Activated naive CD8-positive, alpha-beta T cell treated with anti-CD3 and anti-CD28 coated beads, Interleukin-2, amount 10 ng/mL, durations not matched to agents 7 days and 5 days (primary cell): ENCODE measurements at places on chromosomes 1 and 21. TPM values are rescaled to one million over a fixed set of nuclear protein-coding genes. Genes with fewer than 3 reads are reported as not detected.

DNA sequence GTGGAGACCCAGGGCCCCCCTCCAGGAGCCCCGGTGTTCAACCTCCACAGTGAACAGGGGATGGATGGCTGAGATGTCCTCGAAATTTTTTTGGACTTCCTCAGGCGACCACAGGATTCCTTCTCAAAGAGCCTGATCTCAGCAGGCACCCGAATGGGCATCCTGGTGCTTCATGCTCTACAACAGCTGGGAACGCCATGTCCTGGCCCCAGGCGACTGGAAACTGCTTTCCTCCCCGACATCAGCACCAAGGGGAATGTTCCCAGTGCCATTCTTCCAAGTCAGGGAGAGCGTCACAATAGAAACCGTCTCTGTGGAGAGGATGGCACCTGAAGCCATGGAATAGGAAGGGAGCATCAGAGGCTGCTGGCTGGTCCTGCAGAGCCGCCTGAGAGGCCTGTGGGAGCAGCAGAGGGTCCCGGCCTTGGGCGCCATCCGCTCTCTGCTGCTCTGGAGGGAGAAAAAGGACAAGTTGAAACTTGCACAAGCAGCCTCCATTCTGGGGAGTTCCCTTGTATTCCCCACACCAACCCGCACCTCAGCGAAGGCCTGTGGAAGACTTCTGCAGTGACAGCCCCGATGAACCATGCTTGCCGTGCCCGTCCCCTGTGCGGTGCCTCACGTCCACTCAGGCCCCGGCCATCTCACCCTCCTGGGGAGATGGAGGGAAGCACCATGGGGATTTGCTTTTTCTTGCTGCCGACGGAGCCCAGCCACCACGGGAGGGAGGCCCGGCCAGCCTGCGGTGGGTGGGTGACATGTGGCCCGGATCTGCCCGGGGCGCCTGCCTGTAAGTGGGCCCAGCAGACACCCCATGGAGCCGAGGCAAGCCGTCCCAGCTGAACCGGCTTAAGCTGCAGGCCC lies 2.3 kb upstream of the ADARB1 start:
- H3K4me3 ChIP-seq = no peak overlapping the region
- H3K4me1 ChIP-seq = peaks cover 21% of the 10 kb centered on the region
- DNase-seq = no peak
- H3K27me3 ChIP-seq = no peaks in the 10 kb centered on the region

DNA sequence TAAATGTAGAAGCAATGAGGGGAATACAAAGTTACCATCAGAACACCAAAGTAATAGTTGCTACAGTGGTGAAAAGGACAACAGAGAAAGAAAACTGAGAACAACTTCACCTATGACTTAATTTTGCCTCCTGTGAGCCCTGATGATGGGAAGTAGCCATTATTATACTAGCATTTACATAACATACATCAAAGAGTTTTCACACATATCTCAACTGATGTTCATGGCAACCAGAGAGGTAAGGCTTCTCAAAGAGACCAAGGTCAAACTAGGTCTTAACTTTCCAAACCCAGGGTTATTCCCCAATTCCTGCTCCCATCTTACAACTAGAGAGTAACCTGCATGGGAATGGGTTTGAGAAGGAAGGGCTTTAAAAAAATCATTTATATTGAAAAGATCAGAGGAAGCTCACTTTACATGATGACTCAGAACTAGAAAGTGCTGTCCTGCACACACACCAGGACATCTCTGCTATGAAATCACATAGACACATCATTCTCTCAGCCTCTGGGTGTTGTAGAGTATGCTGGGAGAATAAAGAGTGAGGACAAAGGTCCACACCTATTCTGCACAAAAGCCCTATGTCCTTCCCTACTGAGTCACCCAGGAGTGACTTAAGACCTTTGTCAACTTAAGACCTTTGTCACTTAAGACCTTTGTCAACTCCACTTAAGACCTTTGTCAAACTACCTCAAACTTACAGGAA lies 179.7 kb downstream of the TNFSF18 start:
- H3K4me1 ChIP-seq = peaks cover 34% of the 10 kb centered on the region
- no peaks in the 10 kb centered on the region for H3K36me3 ChIP-seq
- no peak for DNase-seq
- H3K27me3 ChIP-seq = no peaks in the 10 kb centered on the region
- H3K4me3 ChIP-seq = peak overlapping the region; percentile 16

GRCh38 chr1:210445931-210446330 lies 117.2 kb downstream of the HHAT start:
- no peak overlapping the region for H3K27ac ChIP-seq
- DNase-seq = no peak
- peaks cover 10% of the 10 kb centered on the region for H3K4me1 ChIP-seq
- no peaks in the 10 kb centered on the region for H3K36me3 ChIP-seq

GRCh38 chr1:74690364-74690696 lies 16.7 kb upstream of the ERICH3 start:
- H3K27me3 ChIP-seq = peaks cover 4% of the 10 kb centered on the region
- no peaks in the 10 kb centered on the region for H3K36me3 ChIP-seq
- H3K4me3 ChIP-seq = no peak overlapping the region
- no peaks in the 10 kb centered on the region for H3K4me1 ChIP-seq

Gene CFAP107
- not detected for total RNA-seq
